ENCODE measurements at places on chromosomes 5 and 9. TPM values are rescaled to one million over a fixed set of nuclear protein-coding genes. Genes with fewer than 3 reads are reported as not detected.

The KIF4B gene
- total RNA-seq, result 0.23 TPM

DNA sequence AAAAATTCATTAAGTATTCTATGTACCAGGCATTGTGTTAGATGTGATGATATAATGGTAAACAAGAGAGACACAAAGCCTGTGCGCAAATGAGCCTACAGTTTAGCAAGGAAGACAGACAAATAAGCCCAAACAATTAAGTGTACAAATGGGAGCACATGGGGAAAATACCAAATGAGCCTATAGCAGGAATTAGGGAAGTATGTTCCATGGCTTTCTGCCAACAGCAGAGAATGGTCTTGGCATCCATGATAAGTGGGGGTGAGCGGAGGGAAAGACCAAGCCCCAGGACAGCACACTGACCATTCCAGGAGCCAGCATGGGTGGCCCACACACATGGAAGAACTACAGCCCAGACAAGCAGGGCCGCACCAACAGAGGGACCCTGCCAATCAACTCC, 369.7 kb downstream of the DEPDC1B start:
- no peak for DNase-seq

- no peak for DNase-seq
Observed at GRCh38 chr9:91320299-91320698, 41.4 kb downstream of the AUH start.

DNA sequence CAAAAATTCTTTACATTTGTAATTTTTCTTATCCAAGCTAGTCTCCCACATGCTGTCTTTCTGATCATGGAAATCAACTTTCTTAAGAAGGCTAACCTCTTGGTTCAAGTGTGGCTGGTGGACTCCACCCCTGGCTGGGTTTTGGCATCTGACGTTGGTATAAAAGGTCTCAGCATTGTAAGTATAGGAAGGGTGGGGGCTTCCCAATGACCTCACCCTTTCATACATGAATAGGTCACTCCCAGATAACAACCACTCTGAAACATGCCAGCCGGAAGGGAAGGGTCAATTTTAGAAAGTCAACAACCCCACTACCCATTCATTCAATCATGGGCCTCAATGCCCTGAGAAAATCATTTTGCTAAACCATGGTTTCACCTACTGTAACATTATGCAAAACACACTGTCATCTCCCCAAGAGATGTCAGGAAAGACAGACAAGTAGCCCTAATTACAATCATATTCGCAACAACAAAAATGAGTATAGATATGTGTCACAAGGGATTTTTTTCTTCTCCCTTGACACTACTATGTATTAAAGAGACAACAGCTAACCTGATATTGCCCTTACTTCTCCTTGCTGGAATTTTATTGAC, 31.9 kb upstream of the PCSK5 start:
- no peak for DNase-seq

- DNase-seq, result no peak
Observed at GRCh38 chr9:131081868-131082267, 14.5 kb upstream of the AIF1L start.

DNA sequence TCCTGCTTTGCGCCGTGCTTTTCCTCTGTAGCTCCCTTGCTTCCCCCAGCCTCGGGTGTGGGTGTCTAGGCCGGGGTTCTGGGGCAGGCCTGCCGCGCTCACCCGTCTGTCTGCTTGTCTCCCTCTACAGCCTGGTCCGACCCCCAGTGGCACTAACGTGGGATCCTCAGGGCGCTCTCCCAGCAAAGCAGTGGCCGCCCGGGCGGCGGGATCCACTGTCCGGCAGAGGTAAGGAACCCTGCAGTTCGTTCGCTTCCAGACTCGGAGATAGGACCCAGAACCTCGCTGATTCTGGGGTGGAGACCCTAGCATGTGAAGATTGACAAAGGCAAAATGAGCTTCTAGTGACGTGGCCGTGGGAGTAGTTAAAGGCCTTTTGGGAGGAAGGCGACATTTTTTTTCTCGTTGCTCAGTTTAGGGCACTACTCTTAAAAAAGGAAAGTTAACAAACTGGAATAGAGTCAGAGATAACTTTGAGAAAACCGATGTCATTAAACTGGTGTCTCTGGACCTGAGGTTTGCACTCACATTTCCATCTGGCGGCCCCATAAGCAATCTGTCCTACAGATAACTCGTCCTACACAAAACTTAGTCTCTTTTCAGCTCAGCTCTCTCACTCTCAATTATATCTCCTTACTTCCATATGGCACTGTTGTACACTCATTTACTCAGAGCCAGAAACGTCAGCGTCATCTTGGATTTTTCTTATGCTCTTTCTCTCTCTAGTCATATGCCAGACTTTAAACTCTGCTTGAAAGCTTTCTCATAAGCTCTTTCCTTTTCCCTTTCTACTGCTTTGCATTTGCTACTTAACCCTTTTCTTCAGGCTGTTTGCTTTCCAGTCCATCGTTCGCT, 561 bp downstream of the SEC61B start:
- DNase-seq, result no peak

All from glomerular endothelial cell (primary cell).